NT2/D1 (cell line): ENCODE measurements at places on chromosomes 3 and 15.

- DNase-seq, result no peak
Measured at GRCh38 chr3:116056280-116056679, 389.0 kb downstream of the LSAMP start.

DNA sequence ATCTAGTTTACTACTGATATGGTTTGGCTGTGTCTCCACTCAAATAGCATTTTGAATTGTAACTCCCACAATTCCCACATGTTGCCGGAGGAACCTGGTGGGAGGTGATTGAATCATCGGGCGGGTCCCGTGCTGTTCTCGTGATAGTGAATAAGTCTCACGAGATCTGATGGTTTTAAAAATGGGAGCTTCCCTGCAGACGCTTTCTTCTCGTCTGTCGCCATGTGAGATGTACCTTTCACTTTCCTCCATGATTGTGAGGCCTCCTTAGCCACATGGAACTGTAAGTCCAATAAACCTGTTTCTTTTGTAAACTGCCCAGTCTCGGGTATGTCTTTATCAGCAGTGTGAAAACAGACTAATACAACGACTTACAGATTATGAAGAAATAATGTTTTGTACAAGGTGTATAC, 35.6 kb upstream of the PYDC2 start:
- DNase-seq, result no peak

DNA sequence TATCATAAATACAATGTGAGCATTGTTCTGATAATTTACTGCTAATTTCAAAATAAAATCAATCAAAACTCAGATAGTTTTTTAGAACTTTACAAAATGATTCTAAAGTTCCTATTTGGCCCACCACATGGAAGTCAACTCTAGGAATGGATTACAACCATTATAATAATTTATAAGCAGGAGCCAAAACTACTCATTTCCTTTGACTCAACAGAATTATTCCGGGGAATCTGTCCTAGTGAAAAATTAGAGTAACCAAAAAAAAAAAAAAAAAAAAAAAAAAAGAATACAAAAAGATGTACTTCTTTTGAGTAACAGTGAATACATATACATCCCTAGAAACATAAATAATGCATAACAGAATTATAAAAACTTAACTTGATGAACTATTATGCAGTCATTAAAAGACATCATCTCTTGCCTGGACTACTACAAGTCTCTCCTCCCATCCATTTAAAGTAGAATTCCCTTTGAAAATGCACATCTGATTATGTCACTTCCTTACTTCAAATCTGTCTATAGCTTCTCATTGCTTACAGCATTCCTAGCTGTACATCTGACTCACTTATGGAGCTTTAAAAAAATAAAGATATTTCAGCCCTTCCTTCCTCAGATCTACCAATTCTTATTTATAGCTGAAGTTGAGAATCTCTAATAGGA, 43.4 kb downstream of the HDGFL3 start:
- DNase-seq, result no peak

GRCh38 chr3:141894524-141895176, 18.2 kb downstream of the ATP1B3 start:
- DNase-seq, result no peak

DNA sequence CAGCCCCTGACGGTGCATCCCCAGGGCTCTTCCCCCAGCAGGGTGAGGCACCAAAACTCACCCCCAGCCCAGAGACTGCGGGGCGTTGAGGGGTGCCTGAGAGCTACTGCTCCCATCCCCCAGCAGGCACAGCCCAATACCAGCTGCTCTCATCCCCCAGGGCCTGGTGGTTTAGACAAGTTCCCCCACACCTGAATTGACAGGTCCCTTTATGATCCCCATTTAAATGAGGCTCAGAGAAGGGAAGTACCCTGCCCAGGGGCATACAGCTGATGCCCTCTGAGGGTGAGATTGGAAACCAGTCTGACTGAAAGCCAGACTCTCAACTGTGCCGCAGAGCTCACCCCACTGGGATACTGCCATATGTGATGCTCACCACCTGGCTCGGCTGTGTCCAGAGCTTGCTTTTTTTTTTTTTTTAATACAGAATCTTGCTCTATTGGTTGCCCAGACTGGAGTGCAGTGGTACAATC, 20.1 kb downstream of the DUSP7 start:
- DNase-seq, result no peak

GRCh38 chr3:37753428-37753827, 108.3 kb upstream of the CTDSPL start:
- no peak for DNase-seq

GRCh38 chr15:91922646-91923547, 69.4 kb downstream of the SLCO3A1 start:
- no peak for DNase-seq

GRCh38 chr3:46934498-46935167, 41.9 kb downstream of the CCDC12 start:
- no peak for DNase-seq

- no peak for DNase-seq
Measured at GRCh38 chr3:169879845-169880575, 10.3 kb upstream of the LRRC31 start.

- no peak for DNase-seq
Measured at GRCh38 chr3:7407107-7407506, 546.2 kb downstream of the GRM7 start.

GRCh38 chr15:63553388-63553791, 43.8 kb upstream of the FBXL22 start:
- DNase-seq, result no peak

GRCh38 chr3:66393333-66394005, 107.4 kb downstream of the LRIG1 start:
- no peak for DNase-seq

DNA sequence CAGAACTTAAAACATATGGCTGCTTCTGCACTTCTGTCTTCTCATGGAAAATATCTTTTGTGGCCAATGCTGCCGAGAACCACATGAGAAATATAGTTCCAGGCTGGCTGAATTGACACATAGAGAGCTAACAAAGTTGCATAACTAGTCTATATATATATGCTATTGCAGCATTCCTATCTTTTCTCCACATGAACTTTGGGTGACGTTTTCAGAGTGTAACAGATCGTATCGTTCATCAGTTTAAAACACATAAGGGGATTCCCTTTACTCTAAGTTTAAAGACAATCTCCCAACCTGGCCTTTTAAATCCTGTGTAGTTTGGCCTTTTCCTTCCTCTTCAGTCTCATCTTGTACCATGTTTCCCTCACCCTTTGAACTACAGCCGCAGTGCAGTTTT, 394.2 kb upstream of the CBLB start:
- DNase-seq, result no peak
